ENCODE measurements at places on chromosomes 7 and 10.

- DNase-seq = no peak
These were observed 91.1 kb downstream of the CH25H start for GRCh38 chr10:89115876-89116627.

GRCh38 chr7:71718563-71718962, 586.6 kb downstream of the GALNT17 start:
- no peak for DNase-seq

GRCh38 chr7:94761451-94761850, 105.5 kb upstream of the SGCE start:
- DNase-seq = no peak

DNA sequence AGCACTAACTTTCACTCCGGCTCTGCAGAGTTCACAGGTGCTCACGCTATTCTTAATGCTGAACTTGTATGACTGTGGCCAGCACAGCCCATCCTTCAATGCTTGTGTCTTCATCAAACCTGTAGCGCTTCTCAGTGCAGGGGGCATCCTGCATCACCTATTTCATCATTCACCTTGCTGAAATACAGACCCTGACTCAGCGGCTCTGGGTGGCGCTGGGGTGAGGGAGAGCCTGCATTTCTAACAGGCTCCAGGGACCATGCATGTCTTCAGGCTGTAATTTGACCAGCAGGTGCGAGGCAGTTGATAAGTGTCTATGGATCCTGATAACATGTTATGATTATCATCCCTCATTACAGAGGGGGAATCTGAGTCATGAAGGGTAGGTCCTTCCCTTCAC, 89.3 kb downstream of the VOPP1 start:
- DNase-seq = no peak

DNA sequence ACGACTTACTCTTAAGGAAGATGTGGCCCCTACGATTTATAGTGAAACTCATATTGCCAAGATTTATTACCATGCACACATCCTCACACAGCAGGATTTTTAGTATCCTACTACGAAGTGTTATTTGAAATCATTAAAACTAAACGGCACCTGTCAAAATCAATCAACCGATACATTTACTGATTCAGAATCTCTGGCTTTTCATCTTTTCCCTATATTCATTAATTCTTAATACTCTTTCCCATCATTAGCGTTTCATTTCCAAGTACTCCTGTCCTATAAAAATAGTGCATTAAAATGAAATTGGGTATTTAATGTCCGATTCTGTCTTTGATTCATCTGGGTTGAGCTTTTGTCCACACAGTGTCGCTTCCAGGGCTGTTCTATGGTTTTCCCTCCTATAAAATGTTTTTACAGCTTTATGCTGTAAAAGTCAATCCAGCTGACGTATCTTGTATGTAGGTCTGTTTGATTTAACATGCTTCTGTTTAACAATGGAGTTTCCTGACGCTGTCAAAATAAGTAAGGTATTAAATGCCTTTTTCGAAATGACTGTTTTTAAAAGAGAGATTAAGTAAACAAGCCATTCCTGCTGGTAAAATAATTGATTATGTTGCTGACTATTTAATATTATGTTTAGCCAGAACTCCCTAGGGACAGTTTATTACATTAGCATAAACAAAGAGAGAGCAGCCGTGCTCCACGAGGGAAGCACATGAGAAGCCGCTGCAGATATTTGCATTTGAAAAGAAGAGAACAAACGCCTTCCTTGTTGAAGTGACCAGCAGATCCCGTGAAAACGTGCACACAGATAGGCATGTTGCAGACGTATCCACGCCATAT, 22.3 kb upstream of the SFMBT2 start:
- DNase-seq = no peak

GRCh38 chr10:33215154-33215553, 119.3 kb downstream of the NRP1 start:
- no peak for DNase-seq

- no peak for DNase-seq
These were observed 345.5 kb downstream of the REEP3 start for GRCh38 chr10:63866747-63867140.

DNA sequence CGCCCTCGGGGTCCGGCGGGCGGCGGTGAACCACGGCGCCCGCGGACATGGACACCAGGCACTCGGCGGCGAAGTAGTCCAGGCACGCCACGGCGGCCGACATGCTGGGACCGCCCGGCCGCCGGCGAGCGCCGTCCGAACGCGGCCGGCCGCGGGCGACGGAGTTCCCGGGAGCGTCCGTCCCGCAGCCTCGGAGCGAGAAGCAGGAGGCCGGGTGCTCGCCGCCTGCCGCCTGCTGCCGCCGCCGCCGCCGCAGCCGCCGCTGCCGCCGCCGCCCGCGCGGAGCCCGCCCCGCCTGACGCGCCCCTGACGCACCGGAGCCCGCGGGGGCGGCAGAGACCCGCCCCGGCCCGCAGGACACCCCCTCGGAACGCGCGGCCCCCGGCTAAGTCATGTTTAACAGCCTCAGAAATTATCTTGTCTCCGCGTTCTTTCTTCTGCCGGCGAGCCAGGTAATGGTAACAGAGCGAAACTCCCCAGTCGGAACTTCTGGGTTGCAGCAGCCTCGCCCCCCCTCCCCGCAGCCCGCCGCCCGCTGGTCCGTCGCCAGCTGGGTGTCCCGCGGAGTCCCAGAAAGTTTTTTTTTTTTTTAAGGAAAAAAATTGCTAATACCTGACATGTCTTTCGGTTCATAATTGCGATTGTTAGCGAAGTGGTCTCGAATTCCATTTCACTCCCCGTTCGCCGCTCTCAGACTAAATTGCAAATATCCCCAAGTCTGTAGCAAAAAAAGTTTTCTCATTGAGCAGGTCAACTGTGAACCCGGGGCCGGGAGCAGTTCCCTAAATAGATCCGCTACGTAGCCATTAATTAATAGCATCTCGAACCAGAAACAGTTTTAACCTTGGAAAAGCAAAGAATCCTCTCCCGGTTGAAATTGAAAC, at the start of gene KLF14:
Gene KLF14 (minus strand): TSS at position 277 of the 884 bp plus-strand sequence. CDS start 174 bp downstream, at position 103.
- DNase-seq = no peak

DNA sequence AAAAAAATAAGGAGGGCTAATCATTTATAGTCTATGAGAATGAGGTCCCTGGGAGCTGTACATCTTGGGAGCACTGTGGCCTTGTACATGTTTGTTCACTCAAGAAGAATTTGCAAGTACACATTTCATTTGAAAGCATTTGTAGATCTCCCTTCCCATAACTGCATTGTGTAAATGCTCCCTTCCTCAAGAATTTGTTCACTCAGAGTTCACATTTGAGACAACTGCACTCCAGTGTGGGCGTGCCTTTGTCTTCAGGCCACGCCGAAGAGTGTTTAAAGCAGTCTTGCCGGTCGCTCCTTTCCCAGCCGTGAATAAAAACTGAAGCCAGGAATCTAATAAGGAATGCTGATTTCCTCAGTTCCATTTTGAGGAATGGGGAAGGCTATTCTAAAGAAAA, 291.1 kb upstream of the LYZL1 start:
- no peak for DNase-seq

Data from left renal pelvis (tissue), 4 donors.